Activated CD8-positive, alpha-beta memory T cell treated with anti-CD3 and anti-CD28 coated beads for 1 hour (primary cell): ENCODE measurements at places on chromosomes 4 and X.

- DNase-seq: no peak
These were observed 6.6 kb upstream of the MAGEB17 start for GRCh38 chrX:16160729-16161128.

DNA sequence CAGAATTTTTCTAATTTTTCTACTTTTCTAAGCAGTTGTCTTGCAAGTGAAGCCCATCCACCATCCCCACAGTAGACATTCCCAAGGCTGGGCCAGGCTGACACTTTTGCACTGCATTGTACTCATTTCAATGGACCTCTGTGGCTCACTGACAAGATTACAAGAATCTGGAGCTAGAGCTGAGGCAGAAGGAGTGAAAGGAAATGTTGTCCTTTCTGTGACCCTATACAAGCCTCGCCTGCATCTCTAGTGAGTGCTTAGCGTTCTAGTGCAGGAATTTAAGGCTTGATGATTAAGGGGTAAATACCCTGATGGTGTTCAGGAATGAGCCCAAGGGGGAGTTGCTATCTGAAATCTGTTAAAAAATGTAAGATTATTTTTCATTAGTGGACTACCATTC is 6.3 kb downstream of the MAGED1 start:
- no peak for DNase-seq

DNA sequence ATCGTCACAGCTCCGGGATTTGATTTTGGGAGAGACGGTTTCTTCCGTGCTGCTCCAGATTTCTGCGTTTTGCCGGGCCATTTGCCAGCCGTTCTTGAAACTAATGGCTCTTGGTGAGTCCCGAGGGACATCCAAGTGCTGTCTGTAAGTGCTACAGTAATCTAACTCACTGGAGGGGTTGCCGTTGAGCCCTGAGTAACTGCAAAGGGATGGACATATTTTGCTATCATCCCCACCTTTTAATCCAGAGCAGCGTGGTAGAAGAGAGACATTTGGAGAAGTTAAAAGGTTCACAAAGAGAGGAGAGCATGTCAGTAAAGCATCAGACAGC is 88.9 kb upstream of the PDLIM3 start:
- DNase-seq: no peak

GRCh38 chr4:14193601-14194000 is 566.1 kb upstream of the BOD1L1 start:
- no peak for DNase-seq

GRCh38 chr4:96835991-96836390 is 996.1 kb downstream of the PDHA2 start:
- no peak for DNase-seq

GRCh38 chr4:72449705-72450104 is 119.3 kb downstream of the ADAMTS3 start:
- no peak for DNase-seq

DNA sequence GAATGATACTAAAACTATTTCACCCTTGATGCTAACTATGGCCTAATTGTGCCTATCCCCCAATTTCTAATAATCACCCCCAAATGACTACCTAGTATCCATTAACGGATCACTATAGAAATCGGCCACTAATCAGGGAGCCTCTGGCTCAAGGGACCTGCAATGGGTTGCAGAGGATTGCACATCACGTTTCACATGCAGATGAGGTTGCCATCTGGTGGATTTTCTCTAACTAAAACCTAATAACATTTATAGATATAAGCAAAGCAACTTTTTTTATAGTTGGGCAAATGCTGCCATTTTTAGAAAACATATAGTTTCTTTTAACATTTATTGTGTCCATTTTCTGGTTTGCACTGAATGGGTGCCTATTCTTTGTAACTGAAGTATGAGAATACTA is 28.3 kb upstream of the ALG13 start:
- no peak for DNase-seq

DNA sequence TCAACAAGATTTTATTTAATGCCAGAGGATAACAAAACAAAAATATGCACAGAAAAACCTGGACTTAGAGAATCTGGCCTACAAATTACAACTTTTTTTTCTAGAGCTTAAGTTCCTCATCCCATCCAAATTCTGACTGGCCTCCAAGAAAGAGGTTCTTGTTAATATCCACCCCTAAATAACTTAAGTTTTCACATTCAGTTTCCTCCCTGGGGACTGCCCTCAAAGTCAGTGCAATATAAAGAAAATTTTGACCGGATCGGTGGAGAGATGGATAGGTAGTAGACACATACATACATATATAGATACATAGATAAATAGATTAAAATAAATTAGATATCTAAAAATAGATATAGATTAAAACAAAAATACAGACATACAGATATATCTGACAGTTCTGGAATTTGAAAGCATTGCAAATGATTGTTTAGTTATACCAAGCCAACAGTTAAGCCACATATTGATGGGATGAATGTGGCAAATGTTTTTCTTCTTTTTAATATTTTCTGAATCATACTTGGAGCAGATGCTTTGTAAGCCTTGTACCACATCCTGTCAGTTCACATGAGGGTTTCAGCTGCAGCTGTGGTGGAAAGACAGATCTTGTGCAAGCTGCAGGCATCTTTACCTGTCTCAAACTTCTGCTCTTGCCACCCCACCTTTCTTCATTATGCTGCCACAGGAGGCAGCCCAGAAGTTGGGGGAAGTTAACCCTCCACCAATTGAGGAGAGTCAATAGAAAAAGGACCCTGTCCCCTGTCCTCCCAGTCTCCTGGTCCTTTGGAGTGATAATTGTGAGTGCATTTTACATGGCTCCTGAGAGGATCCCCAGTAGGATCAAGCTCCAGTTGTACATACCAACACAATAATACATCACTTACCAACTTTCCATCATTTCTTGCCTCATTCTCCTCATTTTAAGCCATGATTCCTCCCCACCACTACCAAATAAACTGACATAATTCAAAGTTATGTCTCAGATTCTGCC is 58.5 kb upstream of the PRDM8 start:
- no peak for DNase-seq
